ENCODE measurements at places on chromosomes 6 and 20. TPM values are rescaled to one million over a fixed set of nuclear protein-coding genes. Genes with fewer than 3 reads are reported as not detected.
A peak's percentile ranks its signal among the peaks of the same experiment; 100 is the strongest.

- no peak for ATAC-seq
Observed at GRCh38 chr6:140579918-140580317, 1205.5 kb upstream of the CITED2 start.

DNA sequence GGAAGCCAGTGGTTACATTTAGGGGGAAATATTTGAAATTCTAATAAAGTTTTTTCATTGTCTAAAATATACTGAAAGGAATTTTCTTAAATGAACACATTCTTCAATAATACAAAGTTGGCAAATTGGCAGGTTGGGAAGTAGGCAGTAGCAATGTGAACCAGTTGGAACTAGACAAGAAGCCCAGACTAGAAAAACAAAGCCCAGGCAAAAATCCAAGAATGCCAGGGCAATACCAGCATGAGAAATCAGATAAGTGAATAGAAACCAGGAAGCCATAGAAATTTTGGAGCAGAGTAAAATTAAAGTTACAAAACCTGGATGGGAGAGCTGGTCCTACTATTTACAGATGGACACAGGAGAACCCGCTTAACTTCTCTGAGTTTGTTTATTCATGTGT lies 52.2 kb downstream of the TPBG start:
- ATAC-seq, result no peak

GRCh38 chr20:49420811-49421295 lies 61.6 kb downstream of the KCNB1 start:
- no peak for ATAC-seq

- no peak for ATAC-seq
Observed at GRCh38 chr6:167120583-167120903, 2.4 kb upstream of the CCR6 start.

DNA sequence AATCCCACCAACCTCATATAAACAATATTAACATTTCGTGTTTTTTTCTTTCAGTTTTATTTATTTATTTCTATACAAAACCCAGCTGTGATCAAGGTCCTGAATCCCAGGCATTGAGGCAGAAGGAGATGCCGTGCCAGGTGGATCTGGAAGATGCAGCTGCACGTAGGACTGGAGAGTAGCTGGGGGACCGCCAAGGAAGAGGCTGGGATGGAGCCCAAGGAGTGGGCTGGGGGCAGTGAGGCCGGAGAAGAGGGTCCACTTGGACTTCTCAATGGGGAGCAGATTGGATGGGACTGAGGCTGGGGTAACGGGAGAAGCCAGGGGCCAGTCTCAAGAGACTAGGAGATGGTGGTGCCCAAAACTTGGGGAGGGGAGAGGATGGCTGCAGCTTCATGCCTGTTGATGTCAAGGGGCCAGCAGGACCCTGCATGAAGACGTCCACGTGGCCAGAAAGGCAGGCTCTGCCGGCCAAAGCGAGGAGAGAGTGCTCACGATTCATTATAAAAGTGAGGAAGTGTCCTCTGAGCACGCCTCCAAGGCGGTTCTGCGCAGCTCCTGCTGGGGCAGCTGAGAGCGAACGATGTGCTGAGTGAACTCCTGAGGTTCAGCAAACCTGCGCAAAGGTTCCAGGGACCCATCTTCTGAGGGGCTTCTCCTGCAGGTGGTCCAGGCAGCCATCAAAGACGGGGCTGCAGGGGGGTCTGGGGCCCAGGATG lies 110.3 kb downstream of the BMP7 start:
- ATAC-seq, result no peak

GRCh38 chr20:561437-562231 lies 18.0 kb upstream of the CSNK2A1 start:
- peak; percentile 68 for ATAC-seq

DNA sequence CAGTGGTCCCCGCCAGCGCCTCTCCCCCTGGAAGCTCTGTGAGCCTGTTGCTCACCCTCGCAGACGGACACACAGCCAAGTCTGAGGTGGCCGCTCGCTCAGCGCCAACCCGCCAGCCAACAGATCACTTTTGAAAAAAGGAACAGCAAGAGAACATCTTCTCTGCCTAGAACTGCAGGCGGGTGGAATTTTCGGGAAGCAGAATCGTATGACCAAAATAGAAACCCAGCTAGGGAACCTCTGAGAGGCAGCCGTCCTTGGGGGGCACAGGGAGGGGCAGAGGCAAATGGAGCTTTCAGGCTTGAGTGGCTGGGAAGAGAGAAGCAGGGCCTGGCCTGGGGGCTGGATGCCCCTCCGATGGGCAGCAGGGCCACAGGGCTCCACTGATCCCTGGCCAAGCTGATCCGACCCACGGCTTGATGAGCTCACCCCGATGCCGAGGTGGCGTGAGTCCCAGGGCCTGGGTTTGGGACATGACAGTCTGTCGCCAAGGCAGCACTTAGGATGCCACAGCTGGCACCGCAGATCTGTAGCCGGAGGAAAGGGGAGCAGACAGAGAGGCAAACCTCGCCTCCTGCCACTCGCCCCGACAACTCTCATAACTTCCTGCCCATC lies 9.8 kb downstream of the NFATC2 start:
- no peak for ATAC-seq

GRCh38 chr6:38307740-38308139 lies 332.0 kb downstream of the BTBD9 start:
- ATAC-seq, result no peak

DNA sequence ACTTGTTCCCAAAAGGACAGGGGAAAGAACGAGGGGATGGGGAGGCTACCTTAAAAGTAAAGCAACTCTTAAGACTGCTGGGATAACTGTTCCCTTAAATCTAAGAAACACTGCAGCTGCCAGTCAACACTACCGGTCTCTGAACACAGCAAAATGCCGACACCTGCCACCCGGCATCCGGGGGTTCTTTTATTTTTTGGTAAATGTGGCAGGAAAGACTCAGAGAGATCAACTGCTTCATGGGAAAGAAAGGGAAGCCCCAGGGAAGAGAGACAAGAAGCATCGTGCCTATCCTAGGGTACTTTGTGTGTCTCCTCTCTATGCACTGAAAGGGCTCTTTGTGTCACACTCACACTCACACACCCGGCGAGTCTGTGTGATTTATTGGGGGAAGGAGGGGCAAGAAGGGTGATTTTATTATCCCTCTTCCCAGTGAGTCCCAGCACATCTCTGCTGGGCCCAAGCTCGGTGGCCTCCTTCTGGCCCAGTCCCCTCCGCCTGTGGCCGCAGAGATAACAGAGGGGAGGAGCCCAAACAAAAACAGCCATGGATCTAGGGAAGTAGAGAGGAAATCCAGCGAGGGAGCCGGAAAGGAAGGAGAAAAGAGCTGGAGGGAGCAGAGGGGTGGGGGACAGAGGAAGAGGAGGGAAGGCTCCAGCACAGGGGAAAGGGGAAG lies 1.4 kb downstream of the FYN start:
- ATAC-seq, result no peak

DNA sequence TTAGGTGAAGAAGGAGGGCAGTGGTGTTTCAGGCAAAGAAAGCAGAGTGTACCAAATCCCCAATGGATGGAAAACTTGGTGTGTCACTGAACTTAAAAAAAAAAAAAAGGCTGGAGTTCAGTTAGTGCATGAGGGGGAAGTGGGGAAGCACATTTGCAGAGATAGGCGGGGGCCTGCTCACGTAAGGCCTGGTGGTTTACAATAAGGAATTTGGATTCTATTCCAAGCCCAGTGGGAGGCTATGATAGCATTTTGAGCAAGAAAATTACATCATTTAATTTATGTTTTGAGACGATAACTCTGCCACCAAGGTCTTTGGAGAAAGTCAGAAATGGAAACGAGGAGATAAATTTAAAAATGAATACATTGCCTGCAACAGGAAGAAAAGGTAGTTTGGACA lies 225.5 kb downstream of the EYA4 start:
- no peak for ATAC-seq

GRCh38 chr6:113719064-113719463 lies 138.1 kb upstream of the MARCKS start:
- ATAC-seq, result no peak

GRCh38 chr6:30885481-30885998 lies 1.2 kb downstream of the DDR1 start:
- no peak for ATAC-seq

GRCh38 chr6:167779993-167780655 lies 46.6 kb upstream of the AFDN start:
- ATAC-seq, result no peak

GRCh38 chr6:145372671-145373151 lies 362.6 kb downstream of the EPM2A start:
- peak; percentile 93 for ATAC-seq

GRCh38 chr6:48186746-48187145 lies 75.7 kb upstream of the PTCHD4 start:
- no peak for ATAC-seq

DNA sequence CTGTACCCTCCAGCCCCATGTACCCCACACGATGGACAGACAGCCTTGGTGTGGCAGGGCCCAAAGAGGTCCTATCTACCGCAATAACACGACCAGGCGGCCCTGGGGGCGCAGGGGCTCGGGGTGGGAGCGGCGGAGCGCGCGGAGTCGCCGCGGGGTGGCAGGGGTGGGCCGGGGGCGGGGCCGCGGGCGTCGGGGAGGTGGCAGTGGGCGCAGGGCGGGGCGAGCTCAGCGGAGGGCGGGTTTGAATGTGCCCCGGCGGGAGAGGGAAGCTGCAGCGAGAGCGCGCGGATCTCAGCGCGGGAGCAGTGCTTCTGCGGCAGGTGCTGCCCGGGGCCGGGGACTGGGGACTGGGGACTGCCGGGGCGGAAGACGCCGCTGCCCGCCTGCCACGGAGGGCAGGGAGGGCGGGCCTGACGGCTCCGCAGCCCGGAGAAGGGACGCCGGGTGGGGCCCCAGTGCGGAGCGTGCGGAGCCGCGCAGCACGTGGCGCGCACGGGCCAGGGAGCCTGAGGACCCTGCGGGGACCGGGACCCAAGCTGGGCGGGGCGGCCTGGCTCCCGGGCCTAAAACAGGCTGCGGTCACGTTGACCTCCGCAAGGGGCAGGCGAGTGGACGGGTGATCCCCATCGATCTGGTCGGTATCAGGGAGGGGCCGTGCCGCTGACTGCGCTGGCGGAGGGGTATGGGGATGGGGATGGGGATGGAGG lies at the start of gene SLC29A1:
Gene SLC29A1, plus strand, starts transcription at position 277 of the 710 bp plus-strand sequence. CDS start 3,719 bp downstream, outside the sequence.
- ATAC-seq, result peak; percentile 77

DNA sequence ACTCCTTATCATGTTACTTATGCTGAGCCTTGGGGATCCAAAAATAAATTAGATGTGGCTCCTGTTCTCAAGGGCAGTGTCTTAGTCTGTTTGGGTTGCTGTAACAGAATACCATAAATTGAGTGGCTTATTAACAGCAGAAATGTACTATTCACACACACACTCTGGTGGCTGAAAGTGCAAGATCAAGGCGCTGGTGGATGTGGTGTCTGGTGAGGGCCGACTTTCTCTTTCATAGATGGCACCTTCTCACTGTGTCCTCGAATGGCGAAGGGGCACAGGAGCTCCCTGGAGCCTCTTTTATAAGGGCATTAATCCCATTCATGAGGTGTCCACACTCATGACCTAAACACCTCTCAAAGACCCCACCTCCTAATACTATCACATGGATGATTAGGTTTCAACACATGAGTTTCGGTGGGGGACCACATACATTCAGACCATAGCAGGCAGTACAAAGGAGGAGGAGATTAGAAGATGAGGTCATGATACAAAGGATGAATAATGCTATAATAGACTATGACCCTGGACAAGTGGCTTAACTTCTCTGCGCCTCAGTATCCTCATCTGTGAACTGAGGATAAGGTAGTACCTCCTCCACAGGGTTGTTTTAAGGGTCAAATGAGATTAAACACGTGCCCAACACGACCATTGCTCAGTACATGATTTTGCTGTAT lies 34.1 kb downstream of the RPP40 start:
- ATAC-seq, result no peak

- no peak for ATAC-seq
Observed at GRCh38 chr6:118524686-118525085, 23.4 kb upstream of the PLN start.

The PACRG gene
- total RNA-seq, result not detected

The ENPP5 gene
- total RNA-seq, result 0.45 TPM

The POPDC3 gene
- 0.24 TPM for total RNA-seq

The LAMA5 gene
- 0.29 TPM for total RNA-seq

The KCNS1 gene
- total RNA-seq, result 0.24 TPM

The HSPA12B gene
- total RNA-seq, result not detected

The KLC4 gene
- 31.4 TPM for total RNA-seq

The AP5S1 gene
- total RNA-seq, result 10.8 TPM

The HS3ST5 gene
- not detected for total RNA-seq

The BEND6 gene
- total RNA-seq, result 0.15 TPM

The ENPP3 gene
- 0.19 TPM for total RNA-seq

Measured in activated T-helper 17 cell treated with anti-CD3 and anti-CD28 coated beads, Interleukin-2, amount 50 U/mL, for 72 hours (primary cell).